ENCODE measurements at places on chromosomes 2 and 18. TPM values are rescaled to one million over a fixed set of nuclear protein-coding genes. Genes with fewer than 3 reads are reported as not detected.

The HOXD3 gene
- total RNA-seq, result not detected

DNA sequence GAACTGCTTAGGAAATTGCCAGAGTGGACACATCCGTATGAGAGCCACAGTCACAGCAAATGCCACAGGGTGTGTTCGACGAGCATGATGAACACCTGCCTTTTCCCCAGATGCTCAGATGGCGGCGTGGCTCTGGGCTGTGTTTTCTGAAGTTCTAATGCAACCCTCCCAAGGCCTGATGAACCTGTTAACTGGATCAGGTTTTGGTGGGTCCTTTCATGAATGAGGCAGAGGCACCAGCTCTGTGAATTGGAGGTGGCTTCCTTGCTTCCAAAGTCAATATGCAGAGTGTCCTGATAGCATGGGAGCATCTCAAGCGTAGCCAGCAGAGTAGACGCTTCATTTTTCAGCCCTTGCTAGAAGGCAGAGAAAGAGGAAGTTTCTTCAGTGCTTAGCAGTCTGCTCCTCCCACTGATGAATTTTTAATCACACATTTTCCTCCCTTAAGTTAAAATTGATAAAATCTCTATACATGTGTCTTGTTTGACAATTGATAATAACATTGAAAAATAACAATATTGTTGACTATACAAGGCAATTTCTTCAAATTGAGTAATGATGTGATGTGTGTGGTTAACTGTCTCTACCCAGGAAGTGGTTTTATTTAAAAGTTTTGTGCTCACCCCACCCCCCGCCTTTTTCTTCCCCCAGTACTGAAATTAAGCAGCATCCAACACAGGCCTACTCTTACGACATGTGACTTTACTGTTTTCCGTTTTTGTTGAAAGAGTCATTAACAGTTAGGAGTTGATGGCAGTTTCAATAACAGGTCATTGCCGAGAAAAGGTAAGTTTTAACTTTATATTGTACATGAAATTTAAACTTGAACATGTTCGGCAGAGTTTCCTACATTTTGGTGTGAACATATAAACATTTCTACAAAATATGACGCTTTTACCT, at the start of gene ARHGAP15:
Gene ARHGAP15, plus strand, starts transcription at position 739 of the 900 bp plus-strand sequence.
- H3K27me3 ChIP-seq, result no peaks in the 10 kb centered on the region
- H3K36me3 ChIP-seq, result peaks cover 21% of the 10 kb centered on the region
- H3K4me3 ChIP-seq, result peak within 1 kb of the TSS; percentile 81
- DNase-seq, result peak; percentile 91
- H3K27ac ChIP-seq, result peak within 1 kb of the TSS; percentile 100

GRCh38 chr2:172972005-172972619, 103.5 kb upstream of the MAP3K20 start:
- H3K4me3 ChIP-seq, result no peak overlapping the region
- H3K36me3 ChIP-seq, result no peaks in the 10 kb centered on the region
- H3K4me1 ChIP-seq, result peaks cover 33% of the 10 kb centered on the region

DNA sequence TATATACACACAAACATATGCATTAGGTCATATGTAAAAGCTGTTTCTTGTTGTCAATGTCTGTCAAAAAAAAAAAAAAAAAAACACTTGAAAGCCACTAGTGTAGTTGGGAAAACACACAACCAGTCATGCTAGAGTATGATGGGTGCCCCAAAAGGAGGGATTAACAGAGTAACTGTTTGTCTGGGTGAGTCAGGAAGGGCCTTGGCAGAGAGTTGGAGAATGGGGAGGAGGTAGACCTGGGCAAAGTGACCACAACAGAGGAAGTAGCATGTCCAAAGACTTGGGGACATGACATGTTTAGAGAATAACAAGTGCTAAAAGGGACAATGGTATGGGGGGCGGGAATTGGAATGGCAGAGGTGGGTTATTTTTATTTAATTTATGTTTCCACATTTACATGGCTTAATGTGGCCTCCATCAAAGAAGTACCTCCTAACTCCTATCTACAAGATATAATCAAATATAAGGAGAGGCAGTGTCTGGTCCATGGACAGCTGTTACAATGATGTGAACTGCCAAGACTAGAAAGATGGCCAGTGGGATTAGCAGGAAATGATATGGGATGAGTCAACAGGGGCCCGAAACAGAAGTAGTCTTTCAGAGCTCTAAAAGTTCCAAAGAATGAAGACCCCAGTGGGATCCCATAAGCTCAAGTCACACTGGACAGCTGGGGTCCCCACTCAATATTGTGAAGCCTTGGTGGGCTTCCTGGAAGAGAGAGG, 99.9 kb upstream of the ZFP36L2 start:
- H3K4me1 ChIP-seq, result no peaks in the 10 kb centered on the region
- no peak for DNase-seq
- peak overlapping the region; percentile 4 for H3K27ac ChIP-seq
- H3K27me3 ChIP-seq, result no peaks in the 10 kb centered on the region
- H3K36me3 ChIP-seq, result peaks cover 18% of the 10 kb centered on the region

DNA sequence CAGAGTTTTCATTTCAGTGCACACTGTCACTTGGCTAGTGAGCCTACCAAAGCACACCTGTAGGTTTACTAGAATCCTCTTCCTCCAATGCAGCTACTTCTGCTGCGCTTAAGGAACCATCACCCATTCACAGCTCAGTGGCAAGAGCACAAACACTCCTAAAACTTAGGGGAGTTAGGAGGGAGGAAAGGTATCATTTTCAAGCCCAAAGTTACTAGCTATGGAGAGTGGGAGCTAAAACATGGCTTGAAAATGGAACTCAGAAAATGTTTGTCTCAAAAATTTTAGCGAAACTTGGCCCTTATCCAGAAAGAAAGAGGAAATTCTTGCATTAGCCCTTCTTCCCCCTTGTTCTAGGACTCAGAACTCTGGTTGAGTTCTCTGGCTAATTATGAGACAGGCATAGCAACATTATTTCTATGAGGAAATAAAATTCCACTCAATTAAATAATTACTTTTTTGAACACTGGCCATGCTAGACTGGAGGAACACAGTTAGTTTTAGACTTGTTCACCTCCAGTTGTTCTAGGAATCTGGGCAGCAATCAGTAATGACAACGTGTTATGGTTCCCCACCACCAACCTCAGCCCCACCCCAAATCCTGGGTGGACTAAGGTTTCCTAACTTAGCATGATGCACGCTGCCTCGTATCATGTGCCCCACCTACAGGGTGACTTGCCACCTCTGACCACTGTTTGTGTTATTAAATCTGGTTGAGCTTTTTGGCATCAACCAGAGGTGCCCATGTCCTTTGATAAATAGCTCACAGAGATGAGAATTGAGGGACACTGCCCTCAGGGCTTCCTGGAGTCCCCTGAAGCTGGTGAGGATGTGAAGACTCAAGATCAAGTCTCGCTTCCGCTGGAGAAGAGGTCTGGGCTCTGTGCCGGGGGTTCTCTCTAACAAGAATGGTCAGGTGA, 32.8 kb downstream of the LPIN2 start:
- peaks cover 59% of the 10 kb centered on the region for H3K36me3 ChIP-seq
- H3K4me3 ChIP-seq, result peak overlapping the region; percentile 74
- DNase-seq, result peak; percentile 59
- H3K4me1 ChIP-seq, result peaks cover 74% of the 10 kb centered on the region

GRCh38 chr2:232103140-232103737, 141.7 kb downstream of the DIS3L2 start:
- peaks cover 8% of the 10 kb centered on the region for H3K36me3 ChIP-seq
- H3K4me3 ChIP-seq, result no peak overlapping the region
- no peaks in the 10 kb centered on the region for H3K27me3 ChIP-seq
- H3K27ac ChIP-seq, result no peak overlapping the region
- DNase-seq, result no peak

DNA sequence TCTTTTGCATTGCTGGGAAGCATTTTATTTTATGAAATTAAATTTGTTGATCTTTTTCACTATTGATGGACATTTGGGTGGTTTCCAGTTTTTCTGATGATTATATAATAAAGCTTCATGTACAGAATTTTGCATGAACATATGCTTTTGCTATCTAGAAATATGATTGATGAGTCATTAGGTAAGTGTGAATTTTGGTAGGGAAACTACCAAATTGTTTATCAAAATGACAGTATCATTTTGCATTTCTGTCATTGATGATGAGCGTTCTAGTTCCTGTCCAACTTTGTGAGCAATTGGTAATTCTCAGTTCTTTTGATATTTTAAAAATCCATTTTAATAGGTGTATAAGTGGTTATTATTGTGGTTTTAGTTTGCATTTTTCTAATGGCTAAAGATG, 67.7 kb downstream of the TAF4B start:
- H3K27me3 ChIP-seq, result no peaks in the 10 kb centered on the region
- no peak overlapping the region for H3K27ac ChIP-seq
- H3K4me1 ChIP-seq, result peaks cover 4% of the 10 kb centered on the region
- DNase-seq, result no peak

GRCh38 chr2:227819398-227819697, 5.7 kb downstream of the CCL20 start:
- no peak for DNase-seq
- peaks cover 7% of the 10 kb centered on the region for H3K27me3 ChIP-seq
- H3K4me3 ChIP-seq, result no peak overlapping the region

- peaks cover 16% of the 10 kb centered on the region for H3K4me1 ChIP-seq
- no peak overlapping the region for H3K4me3 ChIP-seq
- H3K36me3 ChIP-seq, result peaks cover 9% of the 10 kb centered on the region
- H3K27ac ChIP-seq, result no peak overlapping the region
- DNase-seq, result no peak
- H3K27me3 ChIP-seq, result no peaks in the 10 kb centered on the region
Measured at GRCh38 chr2:11203480-11203879, 48.2 kb downstream of the SLC66A3 start.

The ZSWIM2 gene
- not detected for total RNA-seq

The CELF4 gene
- not detected for total RNA-seq

DNA sequence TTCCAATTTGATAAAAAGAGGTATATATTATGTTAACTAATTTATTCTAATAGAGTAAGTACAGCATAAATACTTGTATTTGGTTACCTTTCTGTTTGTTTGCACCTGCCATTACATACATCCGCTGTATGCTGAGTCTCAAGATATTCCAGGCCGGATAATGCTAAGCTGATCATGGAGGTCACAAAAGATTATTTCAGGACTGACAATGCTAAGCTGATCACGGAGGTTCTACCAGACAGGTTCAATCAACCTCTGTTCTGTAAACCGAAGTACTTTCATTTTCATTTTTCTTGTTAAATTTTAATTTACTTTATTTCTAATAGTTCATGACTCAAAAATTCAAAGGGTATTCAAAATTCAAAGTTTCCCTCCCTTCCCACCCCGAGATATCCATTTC, 31.1 kb downstream of the PNO1 start:
- H3K4me3 ChIP-seq, result no peak overlapping the region
- peaks cover 17% of the 10 kb centered on the region for H3K36me3 ChIP-seq

DNA sequence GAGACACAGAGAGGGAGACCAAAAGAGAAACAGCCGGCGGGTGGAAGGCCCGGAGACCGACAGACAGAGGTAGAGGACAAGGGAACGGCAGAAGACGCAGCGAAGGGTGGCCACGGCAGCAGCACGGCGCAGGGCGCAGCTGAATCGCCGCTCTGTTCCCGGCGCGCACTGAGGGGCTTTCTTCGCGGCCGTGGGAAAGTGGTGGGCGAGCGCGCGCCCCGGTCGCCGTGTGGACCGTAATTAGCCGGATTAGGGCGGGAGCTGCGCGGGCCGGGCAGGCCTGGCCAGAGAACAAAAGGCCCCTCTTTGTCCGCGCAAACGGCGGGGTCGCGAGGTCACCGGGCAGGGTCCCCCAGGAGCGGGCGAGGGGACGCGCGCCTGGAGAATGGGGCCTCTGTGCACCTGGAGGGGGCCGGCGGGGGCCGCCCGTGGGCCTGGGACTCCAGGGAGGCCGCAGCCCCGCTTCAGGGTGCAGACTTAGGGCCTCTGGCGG, 158.3 kb downstream of the ZFP36L2 start:
- no peak for DNase-seq
- H3K36me3 ChIP-seq, result peaks cover 2% of the 10 kb centered on the region
- no peak overlapping the region for H3K27ac ChIP-seq
- H3K4me3 ChIP-seq, result no peak overlapping the region

DNA sequence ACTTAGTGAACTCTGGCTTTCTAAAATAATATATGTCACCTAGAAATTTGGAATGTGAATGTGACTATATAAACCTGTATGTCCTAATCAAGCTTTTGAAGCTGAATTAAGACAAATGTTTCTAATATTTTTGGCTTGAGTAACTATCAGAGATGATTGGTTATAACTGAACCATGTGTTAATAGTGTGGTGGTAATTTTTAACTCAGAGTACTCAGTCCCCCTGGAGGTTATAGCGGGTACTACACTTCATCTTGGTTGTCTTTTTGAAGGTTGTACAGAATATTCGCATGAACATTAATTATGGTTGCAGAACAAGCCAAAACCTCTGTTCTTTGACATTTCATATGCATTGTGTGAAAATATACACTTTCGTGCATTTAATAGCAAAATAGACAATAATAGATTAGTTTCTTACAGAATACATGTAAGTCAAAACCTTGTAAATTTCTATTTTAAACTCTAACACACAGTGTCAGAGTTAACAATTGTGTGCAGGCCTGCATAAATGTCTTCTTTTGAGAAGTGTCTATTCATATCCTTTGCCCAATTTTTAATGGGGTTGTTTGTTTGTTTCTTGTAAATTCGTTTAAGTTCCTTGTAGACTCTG, 86.0 kb downstream of the OSBPL6 start:
- no peaks in the 10 kb centered on the region for H3K4me1 ChIP-seq
- no peak overlapping the region for H3K4me3 ChIP-seq
- H3K27me3 ChIP-seq, result peaks cover 10% of the 10 kb centered on the region
- no peak overlapping the region for H3K27ac ChIP-seq
- H3K36me3 ChIP-seq, result no peaks in the 10 kb centered on the region

GRCh38 chr2:17191223-17191622, 327.0 kb downstream of the RAD51AP2 start:
- no peak overlapping the region for H3K27ac ChIP-seq
- H3K4me3 ChIP-seq, result no peak overlapping the region
- no peaks in the 10 kb centered on the region for H3K4me1 ChIP-seq
- no peaks in the 10 kb centered on the region for H3K27me3 ChIP-seq
- no peak for DNase-seq

GRCh38 chr2:128783896-128784295, 465.2 kb upstream of the HS6ST1 start:
- H3K36me3 ChIP-seq, result no peaks in the 10 kb centered on the region
- no peaks in the 10 kb centered on the region for H3K4me1 ChIP-seq
- no peak for DNase-seq

DNA sequence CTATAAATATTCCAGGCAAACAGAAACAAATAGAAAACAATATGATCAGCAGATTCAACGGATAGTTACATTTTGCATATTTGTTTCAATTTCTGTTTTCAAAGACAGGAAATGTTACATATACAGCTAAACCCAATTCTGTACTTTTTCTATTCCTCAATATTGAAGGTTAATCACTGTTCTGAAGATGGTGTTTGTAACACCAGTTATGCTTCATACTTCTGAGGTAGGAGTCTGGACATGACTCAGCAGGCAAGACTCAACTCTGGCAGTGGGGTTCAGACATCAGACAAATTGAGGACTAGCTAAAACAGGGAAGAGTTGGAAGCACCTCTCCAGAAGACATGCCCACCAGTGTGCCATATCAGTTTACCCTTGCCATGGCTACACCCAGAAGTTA, 16.6 kb downstream of the SERPINB13 start:
- H3K36me3 ChIP-seq, result no peaks in the 10 kb centered on the region
- peaks cover 6% of the 10 kb centered on the region for H3K27me3 ChIP-seq

The REG3A gene
- total RNA-seq, result not detected

DNA sequence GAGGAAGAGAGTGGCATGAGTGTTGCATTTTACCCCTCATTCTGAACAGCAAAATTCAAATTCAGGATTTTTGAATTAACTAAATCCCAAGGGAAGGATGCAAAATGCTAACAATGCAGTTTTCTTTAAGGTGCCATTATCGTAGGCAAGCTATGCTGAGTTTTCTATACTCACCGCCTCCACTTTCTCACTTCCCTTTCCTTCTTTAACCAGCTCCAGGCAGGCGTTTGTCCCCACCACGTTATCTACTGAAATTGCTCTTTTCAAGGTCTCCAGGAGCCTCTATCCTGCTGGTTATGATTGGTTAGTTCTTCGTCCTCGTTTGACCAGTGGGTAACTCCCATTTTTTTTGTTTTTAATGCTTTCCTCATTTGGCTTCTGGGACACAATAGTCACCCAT, 1.8 kb upstream of the CPO start:
- no peak for DNase-seq
- no peaks in the 10 kb centered on the region for H3K36me3 ChIP-seq

Data from activated CD8-positive, alpha-beta T cell treated with anti-CD3 and anti-CD28 coated beads for 36 hours (primary cell).